ENCODE measurements at places on chromosomes 5 and 9.

GRCh38 chr9:74414325-74414724, 82.8 kb upstream of the RORB start:
- DNase-seq = no peak

DNA sequence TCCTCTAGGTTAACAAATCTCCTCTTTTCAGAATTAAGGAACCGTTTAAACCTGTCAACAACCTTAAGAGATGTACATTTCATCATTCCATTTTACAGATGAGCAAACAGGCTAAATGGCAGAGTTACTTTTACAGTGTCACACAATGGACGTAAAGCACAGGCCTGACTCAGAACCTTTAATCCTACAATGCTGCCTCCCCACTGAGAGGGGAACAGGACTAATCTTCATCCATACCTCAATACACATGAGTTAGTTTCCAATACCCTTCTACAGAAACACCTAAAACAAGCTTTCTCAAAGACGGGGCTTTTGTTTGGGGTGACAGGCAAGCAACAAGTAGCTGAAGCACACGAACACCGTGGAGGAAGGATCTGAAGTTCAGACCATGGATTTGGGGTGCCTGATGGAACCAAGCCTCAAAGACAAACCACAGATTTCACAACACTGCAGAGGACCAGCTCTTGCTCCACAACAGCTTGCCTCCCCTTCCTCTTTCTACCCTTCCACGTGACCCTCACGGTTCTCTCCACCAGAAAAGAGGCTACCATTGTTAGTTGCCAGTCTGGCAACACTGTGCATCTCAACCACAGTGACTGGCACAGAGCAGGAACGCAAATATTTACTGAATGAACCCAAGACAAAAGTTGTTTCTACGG, 1.8 kb downstream of the RNF130 start:
- DNase-seq = peak; percentile 30

DNA sequence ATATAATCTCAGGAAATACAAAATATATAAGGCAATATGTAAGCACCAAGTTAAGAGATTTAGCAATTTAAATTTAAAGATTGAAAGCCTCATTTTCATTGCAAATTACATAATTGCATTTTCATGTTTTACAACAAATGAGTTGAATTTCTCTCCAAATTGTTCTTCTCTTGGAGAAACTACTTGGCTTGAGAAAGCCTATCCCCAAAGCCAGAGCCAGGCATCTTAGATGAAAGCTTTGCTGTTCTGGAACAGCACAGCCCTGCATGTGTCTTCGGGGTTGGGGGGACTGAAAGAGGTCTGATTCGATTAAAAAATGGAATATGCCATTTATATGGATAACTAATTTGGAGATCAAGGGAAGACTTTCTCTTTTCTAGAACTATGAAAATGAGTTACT, 212.0 kb downstream of the PARP8 start:
- no peak for DNase-seq

GRCh38 chr5:96823900-96824380, 16.2 kb upstream of the ERAP1 start:
- DNase-seq = no peak

- DNase-seq = no peak
These were observed 59.2 kb downstream of the CDH18 start for GRCh38 chr5:19928562-19929421.

GRCh38 chr9:85359161-85359560, 382.6 kb downstream of the AGTPBP1 start:
- DNase-seq = no peak

DNA sequence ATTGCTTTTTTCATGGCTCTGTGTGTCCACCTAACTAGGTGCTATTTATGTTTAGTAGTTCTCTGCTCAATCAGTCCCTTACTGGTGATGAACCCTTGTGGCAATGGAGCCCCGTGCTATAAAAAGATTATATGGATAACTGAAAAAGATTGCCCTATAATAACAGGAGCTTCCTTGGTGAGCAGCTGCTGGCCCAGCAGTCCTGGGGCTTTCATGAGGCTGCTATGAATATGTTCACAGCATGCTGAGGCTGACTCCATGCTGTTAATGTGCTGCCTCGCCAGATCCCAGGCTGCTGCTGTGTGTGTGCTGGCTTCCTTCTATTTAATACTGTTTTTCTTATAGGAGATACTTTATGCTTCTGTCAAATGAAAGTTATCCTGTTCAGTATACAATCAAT, 357.5 kb downstream of the TAF11L14 start:
- no peak for DNase-seq

DNA sequence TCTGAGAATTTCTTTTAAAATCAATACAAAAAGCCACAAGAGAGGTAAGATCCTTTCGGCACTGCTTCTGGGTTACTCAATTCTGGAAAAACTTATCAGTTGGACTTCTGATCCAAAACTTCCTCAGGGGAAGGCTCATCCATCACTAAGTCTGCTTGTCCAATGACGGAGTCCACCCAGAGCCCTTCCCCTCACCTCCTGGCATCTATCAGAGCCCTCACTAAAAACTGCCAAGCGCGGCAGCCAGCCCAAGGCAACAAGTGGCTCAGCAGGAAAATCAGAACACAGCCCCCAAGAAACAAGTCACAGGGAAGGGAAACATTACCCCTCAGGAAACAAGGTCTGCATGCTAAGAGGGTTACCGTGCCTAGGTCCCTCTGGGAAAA, 869 bp upstream of the ESM1 start:
- no peak for DNase-seq

DNA sequence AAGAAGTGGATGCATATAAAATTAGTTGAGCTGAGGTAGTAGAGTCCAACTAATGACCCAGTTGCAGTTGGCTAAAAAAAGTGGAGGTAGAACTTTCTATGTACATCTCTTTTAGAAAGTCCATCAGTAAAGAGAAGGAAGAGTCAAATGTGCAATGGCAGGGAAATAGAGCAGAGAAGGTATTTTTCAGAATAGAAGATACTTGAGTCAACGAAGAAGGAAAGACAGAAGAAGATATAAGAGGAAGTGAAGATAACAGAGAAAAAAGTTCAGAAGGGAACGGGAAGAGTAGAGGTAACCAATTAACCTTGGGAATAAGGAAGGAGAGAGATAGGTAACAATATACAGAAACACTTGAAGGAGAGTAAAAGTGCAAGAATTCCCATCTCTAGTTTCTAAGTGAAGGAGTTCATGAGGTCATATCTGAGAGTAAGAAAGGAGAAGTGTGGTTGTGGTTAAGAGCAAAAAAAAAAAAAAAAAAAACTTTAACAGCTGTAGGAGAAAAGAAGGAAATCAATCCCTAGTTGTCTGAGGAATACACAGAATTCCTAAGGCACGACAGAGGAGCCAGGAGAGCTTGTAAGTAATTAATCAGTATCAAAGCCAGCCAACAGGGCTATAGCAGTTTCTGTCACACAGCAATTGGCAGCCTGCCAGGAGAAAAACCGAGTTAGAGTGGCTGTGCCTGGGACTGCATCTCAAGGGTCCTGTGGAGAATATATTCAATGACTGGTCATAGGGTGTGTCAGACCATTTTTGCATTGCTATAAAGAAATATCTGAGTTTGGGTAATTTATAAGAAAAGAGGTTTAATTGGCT, 61.0 kb downstream of the ARL15 start:
- DNase-seq = no peak

DNA sequence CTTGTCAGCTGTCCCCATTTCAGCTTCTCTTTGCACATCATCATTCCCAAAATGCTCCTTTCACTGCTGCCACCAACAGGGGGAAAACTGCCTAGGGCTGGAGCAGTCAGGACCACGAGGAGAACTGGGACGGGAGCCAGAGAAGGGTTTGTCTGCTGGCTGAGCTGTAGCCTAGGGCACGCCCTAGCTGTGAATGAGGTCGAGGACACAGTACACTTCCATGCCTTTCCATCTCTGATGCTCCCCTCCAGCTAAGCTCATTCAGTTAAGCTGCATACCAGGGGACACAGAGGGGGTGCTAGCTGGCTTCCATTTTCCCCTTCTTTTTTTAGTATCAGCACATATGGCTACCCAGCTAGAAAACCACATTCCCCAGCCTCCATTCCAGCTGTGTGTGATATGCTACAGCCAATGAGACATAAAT, 64.7 kb downstream of the STK10 start:
- no peak for DNase-seq

DNA sequence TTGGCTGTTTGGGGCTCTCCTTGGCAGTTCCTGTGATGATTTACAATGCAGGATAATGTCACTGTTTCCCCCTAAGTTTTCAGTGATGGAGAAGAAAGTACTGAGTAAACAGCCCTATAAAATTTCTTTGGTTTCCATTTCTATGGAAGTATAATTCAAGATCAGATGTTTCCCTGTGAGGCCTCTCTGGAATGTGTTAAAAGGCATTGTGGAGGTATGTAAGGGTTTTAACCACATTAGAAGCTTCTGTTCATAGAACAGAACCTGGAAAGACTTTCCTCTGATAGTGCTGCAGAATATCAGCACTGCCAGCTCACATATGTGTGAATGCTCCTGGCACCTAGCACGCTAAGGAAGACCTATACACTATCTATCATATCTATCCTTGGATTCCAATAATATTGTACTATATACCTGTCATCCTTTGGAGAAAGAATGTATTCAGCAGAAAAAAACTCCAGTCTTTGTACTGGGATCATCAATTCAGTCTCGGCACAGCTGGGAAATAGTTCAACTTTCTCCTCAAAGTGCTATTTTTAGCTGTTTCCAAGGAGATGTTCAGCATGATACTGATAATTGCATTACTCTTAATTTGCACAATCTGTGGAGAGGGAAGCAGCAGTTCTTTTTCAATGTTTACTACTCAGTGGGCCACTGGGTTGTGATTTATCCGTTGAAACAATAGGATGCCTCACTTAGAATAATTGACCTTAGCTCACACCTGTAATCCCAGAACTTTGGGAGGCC, 21.9 kb downstream of the TTC1 start:
- no peak for DNase-seq

- no peak for DNase-seq
These were observed 199.7 kb downstream of the ROR2 start for GRCh38 chr9:91750343-91750742.

DNA sequence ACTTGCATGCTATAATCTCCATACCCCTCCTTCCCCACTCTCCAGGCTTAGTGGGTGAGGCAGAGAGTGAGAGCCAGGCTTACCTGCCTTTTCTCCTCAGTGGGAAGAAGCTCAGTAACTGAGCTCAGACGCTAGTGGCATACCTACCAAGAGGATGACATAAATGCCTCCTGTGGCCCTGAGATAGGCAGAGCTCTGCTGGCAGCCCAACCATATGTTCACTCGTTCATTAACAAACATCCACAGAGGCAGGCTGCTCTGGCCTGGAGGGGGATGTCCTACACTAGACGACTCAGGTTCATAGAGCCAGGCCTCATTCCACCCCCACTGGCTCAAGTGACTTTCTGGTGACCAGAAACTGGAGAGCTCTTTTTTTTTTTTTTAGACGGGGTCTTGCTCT, 81.3 kb downstream of the THBS4 start:
- DNase-seq = no peak

- no peak for DNase-seq
These were observed 10.3 kb downstream of the SEMA6A start for GRCh38 chr5:116564312-116564711.

- no peak for DNase-seq
These were observed 25.9 kb upstream of the POMT1 start for GRCh38 chr9:131476777-131477345.

GRCh38 chr9:12771891-12772290, 2.9 kb upstream of the LURAP1L start:
- no peak for DNase-seq

- no peak for DNase-seq
These were observed 43.6 kb downstream of the JADE2 start for GRCh38 chr5:134568761-134569695.

- no peak for DNase-seq
These were observed 144.6 kb downstream of the CACNA1B start for GRCh38 chr9:138022121-138022741.

Measured in T47D (cell line).